ENCODE measurements at places on chromosomes 7 and 10.

- DNase-seq: no peak
Measured at GRCh38 chr10:67801118-67801517, 36.9 kb downstream of the DNAJC12 start.

DNA sequence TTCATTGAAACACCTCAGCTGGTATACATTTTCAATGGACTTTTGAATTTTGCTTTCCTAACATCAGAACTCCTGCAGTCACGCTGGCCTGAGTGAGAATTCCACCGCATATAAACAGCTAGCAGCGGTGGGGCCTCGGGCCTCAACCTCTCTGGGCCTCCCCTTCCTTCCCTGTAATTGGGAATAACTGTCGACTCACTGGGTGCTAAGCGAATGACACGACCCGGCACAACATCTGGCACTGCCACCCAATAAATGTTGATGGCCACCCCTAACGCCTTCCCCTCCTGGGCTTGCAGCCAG lies 670 bp downstream of the RCC1L start:
- DNase-seq: no peak

GRCh38 chr10:110077436-110078130 lies 69.8 kb downstream of the ADD3 start:
- DNase-seq: no peak

GRCh38 chr10:110978204-110978603 lies 58.8 kb downstream of the SHOC2 start:
- no peak for DNase-seq

DNA sequence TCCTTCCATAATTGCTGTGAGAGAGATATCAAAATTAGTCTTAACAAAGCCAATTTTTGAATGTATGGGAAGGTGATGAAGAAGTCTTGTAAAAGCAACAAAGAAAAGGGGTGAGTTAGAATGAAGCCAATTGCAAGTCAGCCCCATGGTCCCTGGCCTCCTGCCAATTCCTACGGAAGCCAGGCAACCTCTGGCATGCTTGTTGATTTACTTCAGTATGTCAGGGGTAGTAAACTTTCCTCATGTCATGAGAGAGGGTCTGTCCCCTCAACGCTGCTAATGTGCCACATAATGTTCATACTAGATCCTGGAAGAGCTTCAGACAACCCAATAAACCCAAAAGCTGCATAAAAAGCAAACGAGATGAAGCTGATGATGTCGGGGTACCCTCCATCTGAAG lies 159.1 kb upstream of the YAE1 start:
- no peak for DNase-seq

- no peak for DNase-seq
Measured at GRCh38 chr7:105635197-105635596, 53.9 kb upstream of the EFCAB10 start.

DNA sequence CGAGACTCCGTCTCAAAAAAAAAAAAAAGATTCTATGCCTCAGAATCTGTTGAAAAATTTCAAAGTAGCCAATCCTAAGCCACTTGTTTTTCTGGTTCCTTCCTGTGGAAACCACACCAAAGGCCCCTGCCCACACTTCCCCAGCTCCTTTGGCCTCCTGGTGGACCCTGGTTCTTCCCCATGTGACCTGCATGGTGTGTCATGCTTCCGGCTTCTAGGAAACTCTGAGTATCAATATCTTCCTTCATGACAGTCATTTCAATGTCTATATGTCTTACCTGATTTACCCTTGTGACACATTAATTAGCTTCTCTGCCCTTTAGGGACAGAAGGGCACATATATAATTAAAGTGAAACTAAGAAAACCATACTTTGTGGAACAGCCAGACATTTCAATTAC lies 80.4 kb upstream of the GRB10 start:
- DNase-seq: no peak

- DNase-seq: no peak
Measured at GRCh38 chr7:104998040-104998752, 15.8 kb upstream of the KMT2E start.

GRCh38 chr10:10421071-10421470 lies 596.6 kb upstream of the CELF2 start:
- no peak for DNase-seq

- DNase-seq: no peak
Measured at GRCh38 chr7:1704811-1705738, 35.0 kb downstream of the ELFN1 start.

DNA sequence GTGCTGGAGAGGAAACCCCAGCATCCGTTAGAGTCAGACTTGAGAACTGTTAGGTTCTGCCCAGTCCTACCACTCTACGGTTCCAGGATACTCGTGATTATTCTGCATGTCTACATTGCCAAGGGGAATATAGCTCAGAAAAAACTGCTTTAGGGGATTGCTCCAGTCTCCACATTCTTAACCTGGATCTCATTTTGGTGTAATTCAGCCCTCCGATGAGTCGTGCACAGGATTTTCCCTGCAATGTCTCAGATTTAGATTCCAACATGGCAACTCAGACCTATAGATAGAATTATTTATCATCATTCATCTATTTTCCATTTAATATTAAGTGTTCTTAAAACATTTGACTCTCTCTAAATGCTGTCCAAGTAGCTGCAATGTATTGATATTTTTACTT lies 121.1 kb upstream of the ZEB1 start:
- DNase-seq: no peak

DNA sequence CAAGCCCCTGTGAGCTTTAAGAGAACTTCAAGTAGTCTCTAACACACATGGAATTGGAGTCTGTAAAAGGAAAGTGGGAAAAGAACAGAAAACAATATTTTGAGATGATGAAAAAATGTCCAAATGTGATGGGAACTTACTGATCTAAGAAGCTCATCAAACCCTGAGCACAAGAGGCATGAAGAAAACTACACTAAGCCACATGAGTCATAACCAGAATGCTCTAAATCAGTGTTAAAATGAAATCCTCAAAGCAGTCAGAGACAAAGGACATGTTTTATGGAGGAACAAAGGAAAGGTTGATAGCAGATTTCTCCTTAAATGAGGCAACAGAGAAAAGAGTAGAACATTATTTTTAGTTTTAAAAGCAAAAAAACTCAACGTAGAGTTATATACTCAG lies 37.2 kb downstream of the ZNF33A start:
- no peak for DNase-seq

DNA sequence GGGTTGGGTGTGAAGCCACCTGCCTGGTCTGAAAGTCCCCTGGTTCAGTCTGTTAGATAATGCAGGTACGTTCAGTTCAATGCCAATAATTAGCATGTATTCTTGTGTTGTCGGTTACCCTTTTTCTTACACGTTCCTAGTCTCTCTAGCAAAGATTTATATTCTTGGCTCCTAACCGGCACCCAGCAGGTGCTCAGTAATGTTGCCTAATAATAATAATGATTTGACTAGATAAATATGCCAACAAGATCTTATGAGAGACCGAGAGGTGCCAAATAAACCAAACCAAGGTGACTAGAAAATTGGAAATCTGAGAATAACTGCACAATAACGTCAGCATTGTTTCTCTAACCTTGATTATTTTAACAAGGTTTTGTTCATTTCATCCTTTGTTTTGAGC lies 1.1 kb upstream of the SMIM30 start:
- no peak for DNase-seq

GRCh38 chr7:48637382-48637781 lies 287.0 kb upstream of the CDC14C start:
- no peak for DNase-seq

GRCh38 chr10:48519481-48520183 lies 85.2 kb downstream of the ARHGAP22 start:
- DNase-seq: no peak

DNA sequence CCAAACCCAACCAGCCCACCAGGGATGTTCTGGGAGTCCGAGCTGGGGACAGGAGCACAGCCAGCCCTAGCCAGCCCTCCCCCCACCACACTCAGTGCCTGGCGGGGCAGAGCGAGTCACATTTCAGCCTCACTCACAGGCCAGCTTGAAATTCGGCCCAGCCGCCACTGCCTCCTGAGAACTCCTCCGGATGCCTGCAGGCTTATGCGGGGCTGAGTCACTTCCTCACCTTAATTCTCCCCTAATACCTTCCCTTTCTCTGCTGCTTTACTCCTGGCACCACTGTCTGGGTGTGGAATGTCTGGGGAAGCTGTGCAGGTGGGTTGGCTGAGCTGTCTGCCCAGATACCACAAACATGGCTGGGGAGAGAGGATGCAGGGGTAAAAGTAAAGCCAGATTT lies 22.6 kb upstream of the DLG5 start:
- DNase-seq: no peak

- no peak for DNase-seq
Measured at GRCh38 chr7:115763347-115763746, 267.2 kb downstream of the TFEC start.

GRCh38 chr7:9264395-9264794 lies 831.0 kb downstream of the NXPH1 start:
- no peak for DNase-seq

DNA sequence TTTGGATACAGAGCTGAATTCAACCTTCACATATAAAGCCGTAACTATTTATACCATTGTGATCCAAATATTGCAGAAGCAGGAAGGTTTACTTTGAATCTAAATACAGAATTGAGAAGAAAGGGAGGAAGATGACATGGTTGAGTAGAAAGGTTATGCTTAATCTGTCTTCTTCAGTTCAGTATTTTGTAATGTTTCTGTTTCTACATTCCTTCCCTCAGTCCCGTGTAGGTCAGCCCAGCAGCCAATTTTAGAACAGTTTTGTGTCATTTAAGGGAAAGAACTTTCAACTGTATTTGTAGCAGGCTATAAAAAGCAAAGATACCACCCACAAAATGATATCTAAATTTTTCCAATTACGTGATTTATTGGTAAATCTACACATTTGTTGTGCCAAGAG lies 97.4 kb downstream of the CPED1 start:
- no peak for DNase-seq

DNA sequence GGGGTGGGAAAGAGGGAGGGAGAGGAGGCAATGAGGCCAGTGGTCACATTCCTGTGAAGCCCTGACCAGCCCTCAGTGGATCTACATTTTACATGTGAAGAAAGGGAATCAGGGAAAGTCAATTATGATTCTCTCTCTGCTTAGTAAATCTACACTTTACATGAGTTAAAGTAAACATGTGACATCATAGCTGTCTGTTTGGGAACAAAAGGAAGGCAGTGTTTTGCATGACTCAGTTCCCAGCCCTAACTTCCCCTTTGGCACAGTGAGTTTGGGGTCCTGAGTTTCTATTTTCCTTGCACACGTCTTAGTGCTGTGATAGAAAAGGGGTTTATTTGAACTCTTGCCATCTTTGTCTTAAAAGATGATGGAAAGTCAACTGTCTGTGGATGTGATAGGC lies 615.1 kb downstream of the SDK1 start:
- DNase-seq: no peak

GRCh38 chr10:51397244-51397643 lies 302.2 kb downstream of the CSTF2T start:
- DNase-seq: no peak

GRCh38 chr7:96546426-96546825 lies 163.2 kb downstream of the SEM1 start:
- DNase-seq: no peak

DNA sequence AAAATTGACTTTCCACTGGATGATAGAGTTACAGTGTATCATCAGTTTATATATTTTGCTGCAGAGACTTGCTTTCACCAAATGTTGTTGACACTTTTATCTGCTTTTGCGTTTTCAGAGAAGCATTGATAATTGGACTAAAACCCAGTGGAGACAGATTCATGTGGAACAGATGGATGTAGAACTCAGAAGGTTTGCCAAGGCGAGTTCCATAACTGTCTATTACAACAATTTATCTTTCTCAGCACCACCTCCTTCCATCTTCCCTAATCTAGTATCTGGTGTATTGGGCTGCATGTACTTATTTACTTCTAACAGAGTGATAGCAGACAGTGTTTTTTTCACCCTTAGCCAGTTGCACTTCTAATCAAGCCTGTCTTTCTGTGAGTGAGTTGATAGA lies 73.3 kb downstream of the DNAH11 start:
- no peak for DNase-seq

- no peak for DNase-seq
Measured at GRCh38 chr7:38372290-38372689, 98.9 kb upstream of the TARP start.

GRCh38 chr7:31070991-31071644 lies 19.0 kb downstream of the ADCYAP1R1 start:
- no peak for DNase-seq

DNA sequence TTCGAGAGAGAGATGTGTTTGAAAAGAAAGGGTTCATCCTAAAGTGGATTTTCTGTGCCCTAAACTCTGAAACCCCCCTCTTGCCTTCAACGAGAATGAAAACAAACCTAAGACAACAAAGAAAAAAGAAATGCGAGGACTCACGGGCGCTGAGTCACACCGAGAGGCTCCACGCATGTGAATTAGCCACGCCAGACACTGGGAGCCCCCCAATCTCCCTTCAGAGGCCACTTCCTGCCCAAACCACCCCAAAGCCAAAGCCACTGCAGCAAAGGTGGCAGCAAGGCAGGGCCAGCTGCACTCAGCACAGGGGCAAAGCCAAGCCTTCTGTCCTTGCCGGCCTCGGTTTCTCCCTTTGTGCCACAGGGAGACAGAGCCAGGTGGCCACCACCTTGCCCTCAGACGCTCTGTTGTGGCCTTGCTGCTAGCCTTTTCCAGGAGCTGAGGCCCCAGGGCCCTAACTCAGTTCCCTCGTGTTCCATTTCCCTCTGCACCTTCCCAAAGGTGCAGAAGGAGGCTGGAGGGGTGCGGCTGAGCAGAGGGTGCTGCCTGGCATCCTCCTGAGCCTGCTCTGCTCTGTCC lies 93.3 kb downstream of the FAM53B start:
- DNase-seq: no peak

DNA sequence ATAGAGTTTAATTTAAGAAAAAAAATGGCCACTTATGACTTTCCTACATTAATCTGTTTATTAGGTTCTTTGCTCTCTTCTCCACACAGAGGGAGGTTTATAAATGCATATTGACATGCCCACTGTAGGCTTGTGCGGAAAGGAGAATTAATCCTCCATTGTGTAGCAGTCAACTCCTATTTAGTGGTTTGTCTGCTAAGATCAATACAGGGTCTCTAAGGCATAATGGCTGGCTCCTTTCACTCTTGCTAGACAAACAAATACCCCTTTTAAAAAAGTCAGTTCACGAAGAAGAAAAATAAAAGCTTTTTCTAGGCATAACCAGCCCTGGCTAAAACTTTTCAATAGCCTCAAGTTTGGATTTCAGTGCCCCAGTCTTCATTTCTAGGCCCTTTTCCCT lies 141.6 kb downstream of the TSPAN12 start:
- DNase-seq: no peak

- no peak for DNase-seq
Measured at GRCh38 chr7:157526005-157526912, 189.5 kb downstream of the DNAJB6 start.

- DNase-seq: no peak
Measured at GRCh38 chr10:69372126-69372980, 44.4 kb downstream of the TACR2 start.

DNA sequence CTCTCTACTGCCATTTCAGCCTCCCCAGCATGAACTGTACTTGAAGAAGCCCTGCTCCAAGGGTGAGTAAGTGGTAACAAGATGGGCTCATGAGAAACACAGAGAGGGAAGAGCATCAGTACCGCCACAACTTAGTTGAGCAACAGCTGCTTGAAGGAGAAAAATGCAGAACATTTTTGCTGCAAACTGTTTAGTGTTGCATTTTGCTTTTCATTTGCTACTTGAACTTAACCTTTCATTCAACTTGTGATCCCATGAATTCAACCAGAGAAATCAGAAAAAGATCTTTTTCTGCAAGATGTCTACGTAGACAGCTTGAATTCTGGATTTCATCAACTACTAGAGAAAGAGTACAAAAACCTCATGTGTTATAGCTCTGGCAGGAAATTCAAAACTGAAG lies 40.7 kb downstream of the ANK3 start:
- DNase-seq: no peak

All from cerebellar nuclear complex (tissue), 1 donor.